ENCODE measurements at places on chromosomes 6 and 20.

- no peak for DNase-seq
Observed at GRCh38 chr20:46837083-46837482, 57.6 kb upstream of the EYA2 start.

DNA sequence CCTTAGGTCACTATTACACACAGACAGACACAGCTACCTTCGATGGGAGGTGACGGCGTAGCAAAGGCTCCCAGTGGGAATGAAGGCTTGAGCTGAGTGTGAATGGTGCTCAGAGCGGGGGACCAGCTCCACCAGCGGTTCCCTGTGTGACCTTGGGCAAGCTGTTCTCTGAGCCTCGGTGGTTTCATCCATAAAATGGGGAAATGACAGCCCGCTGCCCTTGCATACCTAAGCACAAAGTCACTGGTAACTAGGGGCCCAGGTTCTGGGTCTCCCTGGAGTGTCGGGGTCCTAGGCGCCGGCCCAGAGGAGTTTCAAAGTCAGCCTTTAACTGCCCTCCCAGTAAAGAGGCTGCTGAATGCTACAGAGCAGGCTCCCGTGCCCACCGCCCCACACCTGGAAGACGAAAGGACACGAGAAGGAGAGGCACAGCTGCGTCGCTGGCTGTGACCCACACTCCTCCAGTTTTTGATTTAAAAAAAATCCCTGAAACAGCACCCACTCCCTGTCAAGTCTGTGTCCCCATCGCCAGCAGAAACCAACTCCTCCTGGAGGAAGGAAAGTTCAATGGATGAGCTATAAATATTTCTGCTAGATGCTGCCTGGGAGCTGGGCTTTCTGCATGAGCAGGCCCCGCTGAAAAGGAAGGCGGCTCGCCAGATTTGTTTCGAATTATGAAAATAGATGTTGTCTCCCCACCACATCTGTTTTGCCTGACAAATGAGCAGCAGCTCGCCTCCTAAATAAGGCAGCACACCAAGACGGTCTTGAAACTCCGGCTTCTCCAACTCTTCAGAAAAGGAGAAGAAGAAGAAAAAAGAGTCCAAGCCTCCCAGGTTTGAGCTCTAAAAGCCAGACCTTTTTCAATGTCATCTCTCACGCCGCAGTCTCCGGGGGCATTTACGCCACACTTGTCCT lies 27.4 kb downstream of the PMEPA1 start:
- no peak for DNase-seq

GRCh38 chr20:62267543-62267942 lies 29.2 kb downstream of the OSBPL2 start:
- DNase-seq, result no peak

GRCh38 chr20:17276101-17276500 lies 49.3 kb downstream of the PCSK2 start:
- no peak for DNase-seq

DNA sequence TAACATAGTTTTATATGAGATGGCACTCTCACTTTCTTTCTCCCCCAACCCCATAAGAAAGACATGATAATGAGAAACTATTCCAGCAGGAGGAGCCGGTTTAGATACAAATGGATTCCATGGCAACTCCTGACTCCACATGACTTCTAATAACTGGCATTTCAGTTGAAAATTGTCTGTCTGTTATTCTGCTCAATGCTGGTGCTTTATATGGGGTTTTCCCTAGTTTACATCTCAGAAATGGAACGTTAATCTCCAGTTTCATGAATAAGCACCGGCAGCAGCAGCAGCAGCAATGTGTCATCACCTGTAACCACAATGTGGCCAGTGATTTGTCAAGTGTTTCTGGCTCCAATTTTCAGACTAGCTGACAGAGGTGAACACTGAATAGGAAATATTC lies 8.0 kb upstream of the SIM1 start:
- DNase-seq, result no peak

- no peak for DNase-seq
Observed at GRCh38 chr6:110809792-110810191, 5.5 kb downstream of the CDK19 start.

DNA sequence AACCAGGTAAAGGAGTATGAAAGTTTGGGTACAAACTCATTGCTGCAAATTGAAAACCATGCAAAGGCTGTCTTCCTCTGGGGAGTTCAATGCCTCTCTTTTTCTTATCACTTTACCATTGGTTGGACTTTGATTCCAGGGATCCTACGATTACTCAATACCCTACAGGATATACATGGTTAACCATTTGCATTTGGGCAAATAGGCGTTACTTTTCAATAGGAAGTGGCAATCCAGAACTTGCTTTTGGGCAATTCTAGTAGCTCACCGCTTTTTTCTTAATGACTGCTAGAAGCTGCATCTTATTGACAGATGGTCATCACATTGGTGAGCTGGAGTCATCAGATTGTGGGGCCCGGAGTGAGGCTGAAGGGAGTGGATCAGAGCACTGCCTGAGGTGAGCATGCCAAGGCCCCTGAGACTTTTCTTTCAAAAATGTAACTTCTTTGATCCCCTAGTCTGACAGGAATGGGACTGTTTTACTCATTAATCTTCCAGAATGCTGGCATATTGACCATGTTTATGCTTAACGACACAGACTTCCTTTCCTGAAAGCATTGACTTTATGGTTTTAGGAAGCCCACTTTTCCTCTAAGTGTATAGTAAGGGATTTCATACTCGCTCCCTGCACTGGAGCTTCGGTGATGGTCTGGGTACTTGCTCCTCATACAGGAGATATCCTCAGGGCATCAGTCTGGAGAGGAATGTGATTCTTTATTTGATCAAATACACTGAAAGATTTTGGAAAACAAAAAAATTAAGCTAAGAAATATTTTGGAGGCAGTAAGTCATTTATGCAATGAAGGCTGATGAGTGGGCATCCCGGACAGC lies at the start of gene CCR6:
TSS of gene CCR6 (plus strand) at position 270 of the 831 bp plus-strand sequence. CDS start 13,039 bp downstream, outside the sequence.
- DNase-seq, result no peak

GRCh38 chr6:98932381-98932780 lies 15.4 kb downstream of the FBXL4 start:
- DNase-seq, result no peak

DNA sequence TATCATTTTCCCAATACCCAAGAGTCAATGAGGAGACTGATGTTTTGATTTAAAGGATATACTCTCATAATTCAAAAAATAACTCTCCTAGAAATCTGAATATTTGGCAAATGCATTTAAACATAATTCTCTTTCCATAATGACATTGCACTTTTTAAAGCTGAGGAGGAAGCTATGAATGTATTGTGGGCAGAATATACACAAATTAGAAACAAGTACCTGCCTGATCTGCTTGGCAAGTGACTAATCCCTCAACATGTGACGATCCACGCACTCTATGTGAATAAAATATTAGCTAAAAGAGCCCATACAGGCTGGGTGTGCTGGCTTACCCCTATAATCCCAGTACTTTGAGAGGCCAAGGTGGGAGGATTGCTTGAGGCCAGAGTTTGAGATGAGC lies 88.3 kb upstream of the CCDC28A start:
- DNase-seq, result no peak

GRCh38 chr6:132746048-132746447 lies 11.7 kb downstream of the VNN2 start:
- DNase-seq, result no peak

- DNase-seq, result no peak
Observed at GRCh38 chr6:46235242-46235641, 64.5 kb upstream of the ENPP5 start.

DNA sequence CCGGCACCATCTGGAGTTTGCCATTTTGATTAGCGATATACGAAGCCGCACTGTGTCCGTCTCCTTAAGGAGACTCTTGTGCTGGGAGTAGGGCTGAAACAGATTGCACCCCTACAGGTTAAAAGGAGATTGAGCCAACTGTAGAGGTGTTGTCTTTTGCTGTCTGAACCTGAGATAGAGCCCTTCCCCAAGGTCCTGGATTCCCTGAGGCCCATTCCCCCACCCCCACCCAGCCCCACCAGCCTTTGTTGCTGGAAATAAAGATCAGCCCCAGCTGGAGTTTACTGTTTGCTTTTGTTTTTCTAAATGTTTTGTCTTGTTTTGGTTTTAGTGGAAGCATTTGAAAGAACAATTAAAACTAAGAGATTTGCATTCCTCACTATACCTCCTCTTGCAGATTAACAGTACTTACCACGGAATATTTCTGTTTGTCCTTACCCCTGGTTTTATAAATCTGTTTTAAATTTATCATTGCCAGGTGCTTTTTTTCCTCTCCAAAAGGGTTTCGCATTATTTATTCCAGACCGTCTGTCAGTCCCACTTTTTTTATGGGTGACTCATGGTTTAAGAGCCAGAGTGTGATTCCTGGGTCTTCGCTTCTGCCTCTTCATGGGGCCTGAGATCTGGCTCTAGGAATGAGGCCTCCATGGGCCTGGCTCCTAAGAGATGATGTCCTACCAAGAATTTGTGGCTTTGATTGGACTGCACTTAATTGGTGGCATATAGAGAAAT lies 169.2 kb downstream of the DTNBP1 start:
- DNase-seq, result no peak

DNA sequence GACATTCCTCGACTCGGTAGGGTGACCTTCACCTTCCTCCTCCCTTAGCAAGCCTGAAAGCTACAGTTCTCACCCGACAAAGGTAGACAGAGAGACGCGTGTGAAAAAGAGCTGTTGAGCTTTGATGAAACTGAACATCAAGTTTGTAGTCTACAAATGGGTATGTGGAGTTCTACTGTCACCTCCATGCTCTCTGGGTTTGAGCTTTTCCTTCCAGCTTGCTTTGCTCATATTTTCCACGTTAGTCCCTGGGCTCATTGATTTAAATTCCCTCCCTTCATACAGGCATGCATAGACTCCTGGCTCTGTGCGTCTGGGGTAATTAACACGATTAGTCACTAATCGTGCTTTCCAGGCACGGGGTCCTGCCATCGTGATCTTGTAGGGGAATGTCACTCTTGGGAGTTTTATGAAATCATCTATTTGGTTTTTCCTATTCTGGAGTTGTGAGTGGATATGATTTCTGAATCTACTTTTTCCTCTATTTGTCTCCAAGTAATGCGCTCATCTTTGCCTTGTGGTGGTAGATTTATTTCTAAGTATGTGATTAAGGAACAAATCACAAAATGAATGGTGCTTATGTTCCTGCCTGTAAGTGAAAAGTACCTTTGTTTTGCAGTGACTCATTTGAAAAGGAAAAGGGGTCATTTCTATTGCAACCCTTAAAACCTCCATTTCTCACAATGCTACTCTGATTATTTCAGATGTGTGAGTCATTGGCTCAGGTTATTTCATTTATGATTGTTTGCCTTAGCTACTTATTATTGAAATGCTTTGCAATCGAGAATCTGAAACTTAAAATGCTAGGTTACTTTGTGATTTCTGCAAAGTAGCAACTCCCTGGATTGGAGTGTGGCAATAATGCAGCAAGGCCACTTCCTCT lies 154.6 kb downstream of the ZDHHC14 start:
- no peak for DNase-seq

GRCh38 chr6:125831659-125832058 lies 40.9 kb downstream of the NCOA7 start:
- DNase-seq, result no peak

DNA sequence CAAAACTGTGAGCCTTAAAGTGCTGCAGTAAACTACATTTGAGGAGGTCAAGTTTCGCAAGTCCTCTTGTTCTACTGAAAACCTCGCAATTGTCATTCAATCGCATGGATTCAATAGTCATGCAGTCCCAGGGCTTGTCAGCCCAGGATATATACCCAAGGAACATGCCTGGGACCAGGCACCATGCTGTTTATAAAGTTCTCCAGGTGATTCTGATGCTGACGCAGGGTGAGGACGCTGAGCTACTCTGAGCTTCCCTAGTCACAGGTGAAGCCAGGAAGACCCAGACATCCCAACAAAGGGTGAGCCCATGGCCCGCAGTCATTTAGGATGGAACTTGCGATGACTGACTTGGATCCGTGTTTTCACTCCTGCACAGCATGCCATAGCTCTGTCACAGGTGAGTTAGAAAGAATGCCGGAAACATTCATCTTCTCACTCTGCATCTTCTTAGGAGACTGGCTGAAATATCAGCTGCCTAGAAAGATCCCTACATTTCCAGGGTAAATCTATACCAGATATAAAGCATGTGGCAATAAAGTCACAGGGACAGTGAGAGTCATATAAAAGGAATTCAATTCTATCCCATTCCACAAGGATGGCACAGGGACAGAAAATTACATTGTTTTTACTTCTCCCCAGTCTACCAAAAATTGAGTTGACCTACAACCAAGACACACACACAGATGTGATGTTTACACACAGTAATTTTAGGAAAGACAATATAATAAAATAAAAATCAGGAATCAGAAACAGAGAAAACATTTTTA lies 27.0 kb upstream of the SSTR4 start:
- DNase-seq, result no peak

DNA sequence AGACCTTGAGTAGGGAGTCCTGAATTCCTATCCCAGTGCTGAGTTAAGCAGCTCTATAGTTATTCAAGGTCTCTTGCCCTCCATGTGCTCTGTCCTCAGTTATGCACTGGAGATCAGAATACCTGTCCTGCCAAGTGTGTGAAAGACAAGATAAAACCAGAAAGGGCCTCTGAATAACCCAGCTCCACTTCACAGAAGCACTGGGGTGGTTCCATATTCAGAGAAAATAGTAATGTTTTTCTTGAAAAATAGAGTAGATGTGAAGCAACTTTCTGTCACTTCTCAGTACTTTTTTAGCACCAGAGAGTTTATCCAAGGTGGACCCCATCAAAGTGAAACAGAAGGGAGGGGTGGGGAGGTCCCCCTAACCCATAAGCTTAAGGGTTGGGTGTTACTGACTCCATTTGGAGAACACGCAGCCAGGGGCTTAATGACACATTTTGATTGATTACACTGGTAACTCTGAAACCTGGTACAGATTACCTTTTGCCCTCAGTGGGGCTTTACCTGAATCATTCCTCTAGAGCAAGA lies 509.8 kb upstream of the JARID2 start:
- DNase-seq, result no peak

Data from SHP77 treated with DMSO at 0.1 percent for 48 hours (cell line).